ENCODE measurements at places on chromosomes 2 and 18. TPM values are rescaled to one million over a fixed set of nuclear protein-coding genes. Genes with fewer than 3 reads are reported as not detected.

DNA sequence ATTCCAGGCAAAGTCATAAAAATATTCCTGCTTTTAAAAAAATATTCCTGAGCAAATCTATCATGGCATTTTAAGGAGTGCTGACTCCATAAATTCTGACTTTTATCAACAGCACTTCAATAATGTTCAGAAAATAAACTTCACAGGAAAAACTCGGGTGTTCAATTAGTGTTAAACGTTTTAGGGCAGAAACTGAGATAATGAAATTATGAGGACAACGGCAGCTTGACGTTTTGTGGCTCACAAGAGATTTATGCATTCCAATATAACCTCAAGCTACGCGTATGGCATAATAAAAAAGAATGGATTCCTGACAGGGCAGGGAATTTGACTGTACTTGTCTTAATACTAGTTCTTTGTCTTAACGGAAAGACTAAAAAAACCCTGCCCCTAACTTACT, 133.2 kb downstream of the ICOS start:
- H3K27me3 ChIP-seq, result peaks cover 5% of the 10 kb centered on the region
- H3K36me3 ChIP-seq, result no peaks in the 10 kb centered on the region
- H3K4me3 ChIP-seq, result no peak overlapping the region
- no peak overlapping the region for H3K27ac ChIP-seq
- no peaks in the 10 kb centered on the region for H3K4me1 ChIP-seq

GRCh38 chr2:31138037-31138962, at the start of gene GALNT14:
Gene GALNT14, minus strand, starts transcription at chr2:31138440. Its CDS starts 354 bp downstream, at chr2:31138086.
- H3K27ac ChIP-seq, result no peak within 1 kb of the TSS
- H3K4me1 ChIP-seq, result peaks cover 13% of the 10 kb centered on the region
- DNase-seq, result peak; percentile 60
- no peaks in the 10 kb centered on the region for H3K36me3 ChIP-seq
- peaks cover 29% of the 10 kb centered on the region for H3K27me3 ChIP-seq
- H3K4me3 ChIP-seq, result no peak within 1 kb of the TSS

GRCh38 chr18:62898359-62898758, 183.0 kb downstream of the PHLPP1 start:
- H3K36me3 ChIP-seq, result peaks cover 3% of the 10 kb centered on the region
- no peaks in the 10 kb centered on the region for H3K27me3 ChIP-seq
- H3K27ac ChIP-seq, result no peak overlapping the region
- H3K4me3 ChIP-seq, result no peak overlapping the region

DNA sequence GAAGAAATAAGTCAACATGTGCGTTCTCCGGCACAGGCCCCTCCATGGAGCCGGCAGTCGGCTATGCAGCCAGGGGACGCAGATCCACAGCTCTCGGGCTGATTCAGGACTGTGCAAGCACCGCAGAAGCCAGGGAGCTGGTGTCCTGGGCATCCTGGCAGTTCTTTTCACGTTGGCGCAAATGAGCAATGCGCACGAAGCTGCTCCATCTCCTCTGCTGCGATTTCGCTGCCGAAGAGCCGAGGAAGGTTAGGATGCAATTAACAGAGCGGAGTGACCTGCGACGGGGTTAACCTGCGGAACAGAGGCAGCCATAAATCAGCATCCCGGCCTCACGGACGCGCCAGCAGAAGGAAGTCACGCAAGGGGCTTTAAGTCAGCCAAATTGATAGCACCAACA, 107.1 kb upstream of the POU3F3 start:
- no peaks in the 10 kb centered on the region for H3K27me3 ChIP-seq
- no peaks in the 10 kb centered on the region for H3K36me3 ChIP-seq
- H3K4me3 ChIP-seq, result no peak overlapping the region
- H3K27ac ChIP-seq, result no peak overlapping the region

GRCh38 chr2:79447463-79447862, 65.4 kb upstream of the CTNNA2 start:
- H3K4me1 ChIP-seq, result no peaks in the 10 kb centered on the region
- DNase-seq, result no peak
- no peaks in the 10 kb centered on the region for H3K27me3 ChIP-seq
- no peak overlapping the region for H3K4me3 ChIP-seq
- no peak overlapping the region for H3K27ac ChIP-seq

DNA sequence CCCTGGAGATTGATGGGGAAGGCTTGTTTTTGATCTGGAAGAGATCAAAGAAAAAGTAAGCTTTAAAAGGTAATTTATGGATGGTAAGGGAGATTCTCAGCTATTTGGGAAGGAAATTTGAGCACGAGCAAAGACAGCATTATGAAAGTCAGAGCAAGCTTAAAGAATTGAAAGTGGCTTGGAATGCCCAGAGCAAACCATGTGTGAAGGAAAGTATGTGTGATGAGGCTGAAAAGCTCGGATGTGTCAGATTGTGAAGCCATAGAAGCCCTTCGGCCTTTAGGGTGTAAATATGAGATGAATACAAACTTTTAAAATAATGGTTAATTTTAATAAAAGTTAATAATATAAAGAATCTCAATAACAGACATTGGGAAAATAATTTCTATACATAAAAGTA, 377.4 kb upstream of the DSEL start:
- DNase-seq, result no peak
- no peak overlapping the region for H3K27ac ChIP-seq
- H3K4me1 ChIP-seq, result no peaks in the 10 kb centered on the region
- H3K36me3 ChIP-seq, result no peaks in the 10 kb centered on the region

DNA sequence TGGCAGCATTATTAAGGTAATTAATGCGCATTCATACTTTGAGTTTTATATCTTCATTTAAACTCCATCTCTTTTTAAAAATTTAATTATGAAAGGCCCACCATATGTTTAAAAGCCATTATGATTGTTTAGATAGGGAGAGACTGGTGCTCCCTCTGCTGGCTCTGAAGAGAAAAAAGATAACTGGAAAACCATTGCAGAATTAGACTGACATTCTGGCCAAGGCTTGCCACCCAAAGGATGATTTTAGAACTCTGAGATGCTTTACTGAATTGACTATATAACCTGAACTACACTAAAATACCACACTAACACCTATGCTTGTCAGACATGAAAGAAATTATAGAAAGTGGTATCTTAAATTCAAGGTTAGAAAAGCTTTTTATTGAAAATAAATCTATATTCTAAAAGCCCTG, 127.6 kb upstream of the SPOPL start:
- no peaks in the 10 kb centered on the region for H3K4me1 ChIP-seq
- no peak overlapping the region for H3K27ac ChIP-seq
- H3K4me3 ChIP-seq, result no peak overlapping the region
- no peaks in the 10 kb centered on the region for H3K36me3 ChIP-seq
- no peak for DNase-seq
- H3K27me3 ChIP-seq, result no peaks in the 10 kb centered on the region

DNA sequence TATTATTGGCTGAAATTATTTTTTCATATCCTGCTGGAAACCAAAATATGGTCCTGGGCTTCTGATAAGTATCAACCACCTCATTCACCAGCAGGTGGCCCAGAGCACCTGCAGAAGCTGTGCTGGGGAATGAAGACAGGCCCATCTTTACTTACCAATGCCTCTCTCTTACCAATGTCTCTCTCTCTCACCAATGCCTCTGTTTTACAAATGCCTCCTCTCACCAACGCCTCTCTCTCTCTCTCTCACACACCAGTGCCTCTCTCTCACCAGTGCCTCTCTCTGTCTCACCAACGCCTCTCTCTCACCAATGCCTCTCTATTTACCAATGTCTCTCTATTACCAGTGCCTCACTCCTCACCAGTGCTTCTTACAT, 2.3 kb upstream of the MAL start:
- no peak overlapping the region for H3K27ac ChIP-seq
- no peak for DNase-seq
- H3K4me1 ChIP-seq, result no peaks in the 10 kb centered on the region
- no peak overlapping the region for H3K4me3 ChIP-seq

DNA sequence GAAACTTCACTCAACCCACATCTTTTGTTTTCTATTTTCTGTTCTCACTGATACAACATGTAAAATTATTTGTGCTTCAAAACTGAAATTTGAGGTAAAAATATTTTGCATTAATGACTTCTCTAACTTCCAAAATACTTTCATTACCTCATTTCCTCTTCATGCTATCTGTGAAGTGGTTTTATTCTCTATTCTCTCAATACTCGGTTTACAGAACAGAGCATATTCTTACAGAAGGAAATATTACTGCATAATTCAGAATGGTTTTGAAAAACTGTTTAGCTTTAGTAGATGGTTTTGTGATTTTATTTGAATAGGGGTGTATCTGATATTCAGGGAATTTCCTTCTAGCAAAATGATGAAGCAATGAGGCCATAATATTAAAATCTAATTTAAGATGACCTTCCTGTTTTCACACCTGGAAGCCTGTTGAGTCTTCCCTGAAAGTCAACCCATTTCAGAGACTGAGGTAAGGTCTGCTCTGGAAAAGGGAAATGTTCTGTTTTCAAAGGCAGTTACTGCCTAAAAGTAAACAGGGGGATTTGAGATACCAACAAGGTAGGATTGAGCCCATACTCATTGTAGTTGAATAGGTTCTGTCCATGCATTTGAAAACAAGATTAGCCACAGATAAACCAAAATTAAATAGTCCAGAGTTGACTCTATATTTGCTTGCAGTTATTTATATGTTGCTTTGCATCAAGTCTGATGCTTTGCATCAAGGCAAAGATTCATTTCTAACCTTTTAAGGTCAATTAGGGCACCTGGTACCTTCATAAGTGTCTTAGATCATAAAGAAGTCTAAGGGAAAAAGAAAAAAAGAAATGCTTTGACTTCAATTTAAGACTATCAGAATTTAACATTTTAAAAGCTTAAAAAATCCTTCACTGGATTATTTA, 50.8 kb upstream of the PEX13 start:
- H3K4me1 ChIP-seq, result no peaks in the 10 kb centered on the region

Gene GKN1
- not detected for total RNA-seq

Gene FOXI3
- not detected for total RNA-seq

Gene PDCL3
- 15.5 TPM for total RNA-seq

Gene MOB1A
- total RNA-seq, result 86.3 TPM
